Fibroblast of mammary gland (primary cell): ENCODE measurements at places on chromosomes 13 and 19.

GRCh38 chr19:2332341-2333026, 4.0 kb downstream of the SPPL2B start:
- DNase-seq = no peak

DNA sequence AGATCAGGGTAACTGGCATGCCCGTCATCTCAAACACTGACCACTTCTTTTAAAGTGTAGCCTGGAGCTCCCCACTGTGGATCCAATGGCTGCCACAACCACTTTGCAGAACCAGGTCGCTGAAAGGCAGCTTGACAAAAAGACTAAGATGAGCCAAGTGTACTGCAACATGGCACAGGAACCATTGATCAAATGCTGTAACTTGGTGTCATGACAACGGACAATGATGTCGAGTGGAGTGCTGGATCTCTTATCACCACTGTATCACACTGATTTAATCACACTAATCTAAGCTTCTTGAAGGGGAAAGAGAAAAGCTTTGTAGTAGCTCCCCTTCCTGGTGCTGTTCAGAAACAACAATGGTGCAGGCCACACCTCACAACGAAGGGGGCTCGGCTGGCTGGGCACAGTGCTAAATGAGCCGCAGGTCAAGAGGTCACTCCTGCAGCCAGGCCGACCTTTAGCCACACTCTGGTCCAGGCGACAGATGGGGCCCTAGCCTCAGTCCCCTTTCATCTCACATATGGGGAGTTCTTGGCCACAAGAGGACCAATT, 2.2 kb upstream of the TNFRSF19 start:
- DNase-seq = no peak

DNA sequence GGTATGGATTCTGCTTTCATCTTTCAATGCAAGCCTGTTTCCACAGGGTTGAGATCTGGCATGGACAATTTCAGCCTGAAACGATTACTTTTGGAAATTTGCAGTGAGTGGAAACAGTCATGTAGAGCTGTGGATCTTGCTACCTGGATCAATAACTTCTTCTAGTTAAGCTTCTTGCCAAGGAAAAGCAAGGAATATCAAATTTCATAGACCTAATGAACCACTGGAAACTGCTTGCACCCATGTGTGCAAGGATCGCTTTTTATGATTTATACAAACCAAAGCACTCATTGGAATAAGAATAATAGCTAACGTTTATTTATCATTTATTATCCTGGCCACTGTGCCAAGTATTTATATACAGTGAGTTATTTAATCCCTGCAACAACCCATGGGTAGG, 392.8 kb downstream of the KCNRG start:
- DNase-seq = no peak

- peak; percentile 37 for DNase-seq
Observed at GRCh38 chr13:109974354-109974753, 188.0 kb upstream of the IRS2 start.

- no peak for DNase-seq
Observed at GRCh38 chr19:7067716-7068115, 1.8 kb upstream of the ZNF557 start.

DNA sequence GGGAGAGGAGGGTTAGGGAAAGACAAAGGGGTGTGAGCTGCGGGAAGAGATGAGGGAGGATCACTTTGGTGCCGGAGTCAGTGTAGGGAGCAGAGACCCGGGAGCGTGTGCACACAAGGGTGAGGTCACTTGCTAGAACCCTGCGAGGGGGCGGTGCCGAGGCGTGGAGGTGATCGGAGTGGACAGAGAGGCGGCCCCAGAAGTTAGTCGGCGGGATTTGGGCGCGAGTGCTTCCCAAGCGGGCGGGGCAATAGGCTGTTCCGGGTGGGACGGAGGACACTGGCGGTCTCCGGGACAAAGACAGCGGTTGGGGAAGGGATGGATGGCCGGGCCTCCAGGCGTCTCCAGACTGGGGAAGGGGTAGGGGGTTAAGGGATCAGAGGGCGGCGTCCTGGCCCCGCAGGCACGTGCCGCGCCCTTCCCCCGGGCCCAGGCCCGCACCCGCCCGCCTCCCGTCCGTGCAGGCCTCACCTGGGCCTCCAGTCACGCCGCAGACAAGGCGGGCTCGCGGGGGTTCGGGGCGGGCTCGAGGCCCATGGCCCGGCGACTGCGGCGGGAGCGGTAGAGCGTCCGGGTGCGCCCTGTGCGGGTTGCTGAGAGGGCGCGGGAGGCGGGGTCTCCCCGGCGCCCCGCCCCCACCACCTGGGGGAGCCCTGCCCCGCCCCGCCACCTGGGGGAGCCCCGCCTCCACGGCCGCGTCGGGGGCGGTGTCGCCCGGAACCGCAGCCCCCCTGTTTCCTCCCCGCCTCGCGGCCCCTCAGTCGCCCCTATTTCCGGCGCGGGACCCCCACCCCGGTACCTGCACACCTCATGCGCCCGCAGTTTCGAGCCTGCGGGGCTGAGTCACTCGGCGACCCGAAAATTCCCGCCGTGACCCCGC, at the start of gene LPAR2:
Gene LPAR2 (minus strand): TSS at position 600 of the 880 bp plus-strand sequence. CDS start 945 bp downstream, outside the sequence.
- DNase-seq = no peak

DNA sequence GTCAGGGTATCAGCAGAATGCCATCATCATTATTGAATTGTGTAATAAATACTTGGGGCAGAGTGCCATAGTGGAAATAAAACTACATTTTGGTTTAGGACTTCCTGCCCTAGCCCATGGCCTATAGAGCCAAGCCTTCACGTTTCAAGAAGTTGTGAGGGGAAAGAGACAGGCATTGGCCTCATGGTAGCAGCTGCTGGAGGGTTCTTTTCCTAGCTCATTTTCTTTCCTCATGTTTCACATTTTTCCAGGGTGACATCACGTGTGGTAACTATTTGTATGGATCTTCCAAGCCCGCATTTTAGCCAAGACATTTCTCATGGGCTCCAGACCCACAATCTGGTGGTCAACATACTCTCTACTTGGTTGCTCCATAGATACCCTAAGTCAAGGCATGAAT, 80.4 kb downstream of the LRCH1 start:
- peak; percentile 77 for DNase-seq

GRCh38 chr13:30576528-30576927, 41.2 kb upstream of the USPL1 start:
- DNase-seq = peak; percentile 58

- no peak for DNase-seq
Observed at GRCh38 chr19:19132912-19133311, 5.4 kb downstream of the TMEM161A start.

DNA sequence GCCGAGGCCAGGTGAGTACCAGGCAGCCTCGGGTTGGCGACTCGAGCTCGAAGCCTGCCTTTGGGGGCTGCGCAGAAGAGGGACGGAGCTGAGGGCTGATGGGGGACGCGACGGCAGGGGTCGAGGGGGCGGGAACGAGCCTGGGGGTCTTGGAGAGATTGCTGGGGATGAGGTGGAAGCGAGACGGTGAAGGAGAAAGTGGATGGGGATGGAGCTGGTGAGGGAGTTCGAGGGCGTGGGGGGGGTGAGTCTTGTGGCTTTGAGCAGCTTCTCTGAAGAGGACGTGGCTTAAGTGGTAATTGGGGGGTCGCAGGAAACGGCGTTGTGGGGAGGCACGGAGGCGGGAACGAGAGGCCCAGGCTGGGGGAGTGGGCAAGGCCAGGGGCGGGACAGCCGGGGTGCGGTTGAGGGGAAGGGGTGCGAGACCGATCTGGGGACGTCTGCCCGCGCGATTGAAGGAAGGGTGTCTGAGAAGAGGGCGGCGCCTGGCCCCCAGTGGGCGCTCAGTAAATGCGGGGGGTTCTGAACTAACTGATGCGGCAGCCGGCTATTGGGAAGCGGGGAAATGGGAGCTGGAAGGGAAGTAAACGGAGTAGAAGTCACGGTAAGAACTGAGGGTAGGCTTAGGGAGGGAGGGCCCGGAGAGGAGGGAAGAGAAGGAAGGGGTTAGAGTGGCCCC, 426 bp downstream of the MYO9B start:
- DNase-seq = peak; percentile 14

- DNase-seq = no peak
Observed at GRCh38 chr19:47002853-47003610, 16.6 kb upstream of the NPAS1 start.

DNA sequence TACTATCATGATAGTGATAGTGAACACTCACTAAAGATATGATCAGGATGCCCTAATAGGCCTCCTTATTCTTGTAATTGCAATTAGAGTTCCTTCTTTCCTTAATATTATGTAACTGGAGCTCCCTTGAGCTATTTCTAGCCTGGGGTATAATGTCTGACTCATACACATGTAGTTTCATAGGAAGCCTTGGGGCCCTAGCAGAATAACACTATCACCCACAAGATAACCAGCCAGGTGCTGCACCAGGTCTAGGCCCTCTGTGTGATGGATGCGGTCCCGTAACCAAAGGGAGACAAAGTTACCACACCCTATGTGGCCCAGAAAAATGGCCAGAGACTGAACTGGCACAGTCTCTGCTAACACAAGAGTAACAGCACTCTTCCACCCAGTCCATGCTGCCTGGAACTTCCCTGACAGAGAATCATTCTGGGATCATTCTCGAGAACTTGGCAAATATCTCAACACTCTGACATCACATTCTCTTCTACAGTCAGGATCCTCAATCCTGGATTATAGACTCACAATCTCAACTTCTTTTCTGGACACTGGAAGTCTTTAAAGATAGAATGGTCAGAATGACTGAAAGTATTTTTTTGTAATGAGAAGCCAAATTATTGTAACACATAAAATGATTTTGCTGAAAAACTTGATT, 32.6 kb upstream of the IGFL4 start:
- DNase-seq = no peak

GRCh38 chr13:38421590-38422560, 72.2 kb downstream of the UFM1 start:
- DNase-seq = no peak
